ENCODE measurements at places on chromosomes 3 and 15.

DNA sequence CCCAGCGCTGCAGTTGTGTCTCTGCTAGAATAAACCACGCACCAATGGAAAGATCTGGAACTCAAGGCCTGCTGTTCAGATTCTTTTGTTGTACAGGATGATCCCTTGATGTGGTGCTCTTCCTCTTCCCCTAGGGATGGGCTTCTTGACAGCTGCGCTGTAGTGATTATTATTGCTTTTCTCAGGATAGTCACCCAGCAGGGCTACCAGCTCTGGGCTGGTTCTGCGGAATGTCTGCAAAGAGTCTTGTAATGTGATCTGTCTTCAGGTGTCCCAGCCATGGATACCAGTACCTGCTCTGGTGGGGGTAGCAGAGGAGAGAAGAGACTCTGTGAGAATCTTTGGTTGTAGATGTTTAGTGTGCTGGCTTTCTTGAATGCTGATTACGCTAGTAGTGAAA is 974.2 kb downstream of the NSUN3 start:
- no peak for DNase-seq

- no peak for DNase-seq
These were observed 44.6 kb upstream of the SATB1 start for GRCh38 chr3:18469775-18470174.

DNA sequence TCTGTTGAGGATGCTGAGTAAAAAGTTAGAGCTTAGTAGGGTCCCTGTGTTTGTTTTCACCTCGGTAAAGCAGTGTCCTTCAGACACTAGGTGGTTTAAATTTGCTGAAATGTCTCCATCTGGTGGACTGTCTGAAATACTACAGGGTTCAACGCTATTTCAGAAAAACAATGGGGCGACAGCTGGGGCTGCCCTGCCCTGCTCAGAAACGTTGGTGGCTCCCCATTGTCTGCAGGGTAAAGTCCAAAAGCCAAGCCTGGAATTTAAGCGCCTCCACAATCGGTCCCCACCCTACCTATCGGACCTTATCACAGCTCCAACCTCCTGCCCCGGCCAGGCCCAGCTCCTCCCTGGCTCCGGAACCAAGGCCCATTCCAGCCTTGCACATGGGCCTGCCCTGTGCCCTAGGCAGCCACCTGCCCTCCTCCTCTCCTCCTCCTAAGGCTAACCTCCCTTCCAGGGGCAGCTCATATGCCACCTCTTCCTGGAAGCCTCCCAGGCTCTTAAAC is 4.3 kb upstream of the TSEN2 start:
- DNase-seq = peak; percentile 66

DNA sequence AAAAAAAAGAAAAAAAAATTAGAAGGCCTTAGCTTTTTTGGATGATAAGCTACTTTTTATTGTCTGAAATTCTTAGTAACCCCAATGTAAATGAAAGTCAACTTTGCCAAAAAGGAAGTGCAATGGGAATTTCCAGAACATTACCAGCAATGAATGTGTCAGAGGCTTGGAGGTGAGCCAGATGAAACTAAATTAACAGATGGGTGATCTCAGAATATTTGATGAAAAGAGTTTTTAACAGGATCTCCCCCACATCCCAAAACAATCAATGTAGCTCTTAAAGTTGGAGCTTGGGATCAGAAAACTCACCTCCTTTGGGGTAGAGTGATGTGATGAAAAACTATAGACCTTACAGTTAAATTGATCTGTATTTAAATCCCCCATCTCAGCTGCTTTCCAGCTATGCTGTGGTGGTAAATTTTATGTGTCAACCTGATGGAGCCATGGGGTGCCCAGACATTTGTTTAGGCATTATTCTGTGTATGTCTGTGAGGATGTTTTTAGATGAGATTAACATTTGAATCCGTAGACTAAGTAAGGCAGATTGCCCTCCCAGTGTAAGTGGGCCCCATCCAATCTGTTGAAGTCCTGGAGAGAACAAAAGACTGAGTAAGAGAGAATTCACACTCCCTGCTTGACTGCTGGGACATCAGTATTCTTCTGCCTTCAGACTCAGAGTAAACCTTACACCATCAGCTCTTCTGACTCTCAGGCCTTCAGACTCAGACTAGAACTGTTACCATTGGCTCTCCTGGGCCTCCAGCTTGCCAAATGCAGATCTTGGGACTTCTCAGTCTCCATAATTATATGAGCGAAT is 84.3 kb upstream of the TNFSF10 start:
- no peak for DNase-seq

- DNase-seq = no peak
These were observed 363.6 kb downstream of the CHST2 start for GRCh38 chr3:143483214-143483613.

DNA sequence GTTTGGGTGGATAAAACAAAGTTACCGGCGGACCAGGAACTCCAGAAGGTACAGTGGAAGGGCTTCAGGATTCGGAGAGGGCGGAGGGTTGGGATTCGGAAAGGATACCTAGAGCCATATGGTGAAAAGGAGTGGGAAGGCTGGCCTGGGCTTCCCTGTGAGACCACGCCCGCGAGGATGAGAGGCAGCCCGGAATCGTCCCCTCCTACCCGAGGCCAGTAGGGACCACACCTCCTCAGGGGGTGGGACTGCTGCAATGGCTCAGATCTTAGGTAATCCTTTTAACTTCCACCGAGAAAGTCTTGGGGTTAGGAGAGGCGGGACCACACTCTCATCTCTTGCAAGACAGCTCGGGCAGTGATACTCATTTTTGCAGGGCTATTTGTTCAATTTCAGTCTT is 511.3 kb downstream of the OCA2 start:
- DNase-seq = no peak

- DNase-seq = no peak
These were observed 22.9 kb downstream of the RAB8B start for GRCh38 chr15:63212050-63213004.

GRCh38 chr3:197088370-197088769 is 58.8 kb upstream of the MELTF start:
- no peak for DNase-seq

GRCh38 chr3:131470377-131470776 is 32.4 kb downstream of the MRPL3 start:
- DNase-seq = no peak

GRCh38 chr3:196553551-196553950 is 14.8 kb downstream of the WDR53 start:
- DNase-seq = no peak

DNA sequence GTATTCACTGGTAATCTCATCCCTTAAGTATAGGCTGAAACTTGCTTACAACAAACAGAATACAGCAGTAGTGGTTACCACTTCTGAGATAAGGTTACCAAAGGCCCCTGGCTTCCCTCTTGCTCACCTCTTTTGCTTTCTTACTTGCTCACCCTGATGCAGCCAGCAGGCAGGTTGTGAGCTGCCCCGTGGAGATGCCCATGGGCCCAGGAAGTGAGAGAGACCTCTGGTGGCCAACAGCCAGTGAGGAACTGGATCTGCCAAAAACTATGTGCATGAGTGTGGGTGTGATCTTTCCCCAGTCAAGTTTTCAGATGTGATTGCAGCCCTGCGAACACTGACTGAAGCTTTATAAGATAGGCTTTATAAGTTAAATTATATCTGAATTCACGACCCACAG is 48.7 kb downstream of the NMNAT3 start:
- DNase-seq = no peak

DNA sequence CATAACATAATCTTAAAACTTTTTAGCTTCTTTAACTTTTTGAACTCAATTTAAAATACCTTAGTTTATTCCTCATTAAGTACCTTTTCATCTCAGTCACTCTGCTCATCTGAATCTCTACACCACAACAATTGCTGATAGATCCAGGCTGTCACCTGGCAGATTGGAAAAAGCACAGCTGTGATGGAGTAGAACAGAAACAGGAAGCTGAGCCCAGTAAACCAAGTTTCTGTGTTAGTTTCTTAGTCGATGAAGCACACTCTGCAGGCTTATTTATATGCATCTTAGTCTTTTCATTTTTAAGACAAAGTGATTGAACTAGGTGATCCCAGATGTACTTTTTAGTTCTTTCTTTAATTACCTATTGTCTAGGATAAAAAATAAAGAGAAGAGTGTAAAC is 1398.0 kb upstream of the ALCAM start:
- DNase-seq = no peak

DNA sequence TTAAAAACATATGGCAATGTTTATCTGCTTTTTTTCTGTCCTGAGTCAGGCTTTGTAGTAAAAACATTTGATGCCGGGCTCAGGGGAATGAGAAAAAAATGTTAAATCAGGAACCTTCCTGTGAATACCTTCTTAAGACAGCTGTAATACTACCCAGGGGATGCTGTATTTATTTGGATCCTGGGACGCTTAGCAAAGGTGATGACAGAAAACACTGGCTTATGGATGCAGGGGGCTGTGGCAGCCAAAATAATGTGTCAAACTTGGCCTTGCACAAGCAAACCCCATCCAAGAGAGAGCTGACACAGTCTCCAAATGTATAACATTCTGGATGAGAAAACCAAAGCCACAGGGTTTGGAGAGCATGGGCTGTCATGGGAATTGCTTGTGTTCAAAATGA is 438.2 kb upstream of the PROK2 start:
- DNase-seq = no peak

DNA sequence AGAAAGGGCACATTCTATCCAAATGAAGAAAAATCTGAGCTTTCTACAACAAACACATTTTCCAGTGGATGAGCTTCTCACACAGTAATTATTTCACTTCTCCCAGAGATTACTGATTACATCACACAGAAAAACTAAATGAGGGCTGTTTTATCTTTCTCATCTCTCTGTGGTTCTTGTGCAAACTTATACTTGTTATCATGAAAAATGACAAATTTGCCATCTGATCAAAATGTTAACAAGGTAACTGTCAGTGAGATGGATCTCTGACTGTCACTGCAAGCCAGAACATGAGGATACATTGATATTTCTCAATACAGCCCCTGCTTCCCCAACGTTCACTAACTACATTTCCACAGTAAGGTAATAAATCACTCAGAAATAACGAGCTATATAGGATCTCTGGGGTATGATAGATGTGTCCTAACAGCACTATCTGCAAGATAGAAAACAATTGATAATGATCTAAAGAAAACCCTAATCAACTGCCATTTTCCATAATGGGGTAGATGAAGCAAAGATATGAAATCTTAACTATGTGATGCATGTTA is 829.3 kb upstream of the CFAP20DC start:
- DNase-seq = no peak

GRCh38 chr15:31202953-31203352 is 101.4 kb upstream of the TRPM1 start:
- DNase-seq = no peak

DNA sequence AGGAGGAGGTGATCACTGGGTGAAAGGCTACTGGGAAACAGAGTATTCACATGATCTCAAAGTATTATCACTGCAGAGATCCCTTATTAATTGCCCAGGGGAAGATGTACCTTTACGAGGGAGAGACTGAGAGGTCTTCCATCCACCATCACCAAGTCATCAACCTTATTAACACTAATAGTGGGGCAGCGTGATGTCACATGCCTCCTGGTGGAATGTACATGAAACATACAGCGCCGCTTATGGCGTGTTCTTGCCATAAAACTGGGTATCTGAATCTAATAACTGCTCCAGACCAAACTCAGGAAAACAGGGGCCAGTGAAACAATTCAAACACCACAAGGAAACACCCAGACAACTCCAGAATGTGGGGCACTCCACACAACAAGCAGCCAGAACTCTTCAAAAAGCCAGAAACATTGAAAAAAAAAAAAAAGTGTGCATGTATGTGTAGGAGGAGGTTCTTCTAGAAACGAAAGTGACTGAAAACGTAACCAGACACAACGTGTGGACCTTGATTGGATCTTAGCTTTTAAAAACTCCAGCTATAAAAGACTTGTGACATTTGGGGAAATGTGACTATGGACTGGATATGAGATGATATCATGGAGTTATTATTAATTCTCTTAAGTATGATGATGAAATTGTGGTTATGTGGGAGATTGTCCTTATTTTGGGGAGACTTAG is 4.6 kb downstream of the STIMATE start:
- no peak for DNase-seq

DNA sequence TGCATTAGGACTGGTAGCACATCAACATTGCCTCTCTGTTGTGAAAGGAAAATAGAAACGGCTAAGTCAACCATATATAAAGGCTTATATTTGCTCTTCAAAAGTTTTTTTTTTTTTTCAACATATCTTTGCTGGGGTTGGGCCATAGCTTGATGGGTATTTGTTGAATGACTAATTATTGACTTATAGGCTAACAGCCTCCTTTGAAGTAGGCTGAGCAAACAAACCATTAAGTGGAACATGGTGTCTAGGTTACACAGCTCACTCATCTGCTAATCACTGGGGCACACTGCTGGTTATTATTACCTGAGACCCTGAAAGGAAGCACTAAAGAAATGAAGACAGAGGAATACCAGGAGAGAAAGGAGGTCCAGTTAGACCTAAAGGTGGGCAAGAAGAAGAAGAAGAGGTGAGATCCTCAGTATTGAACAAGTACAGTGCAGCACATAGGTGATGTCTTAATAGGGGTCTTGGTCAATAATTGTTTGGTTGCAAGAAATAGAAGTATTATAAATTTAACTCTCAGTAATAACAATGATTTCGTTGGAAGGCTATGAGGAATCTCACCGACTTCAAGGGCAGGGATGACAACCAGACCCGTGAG is 139.4 kb downstream of the RPLP1 start:
- DNase-seq = peak; percentile 88

- DNase-seq = no peak
These were observed 2.7 kb upstream of the ACTR8 start for GRCh38 chr3:53884623-53885022.

DNA sequence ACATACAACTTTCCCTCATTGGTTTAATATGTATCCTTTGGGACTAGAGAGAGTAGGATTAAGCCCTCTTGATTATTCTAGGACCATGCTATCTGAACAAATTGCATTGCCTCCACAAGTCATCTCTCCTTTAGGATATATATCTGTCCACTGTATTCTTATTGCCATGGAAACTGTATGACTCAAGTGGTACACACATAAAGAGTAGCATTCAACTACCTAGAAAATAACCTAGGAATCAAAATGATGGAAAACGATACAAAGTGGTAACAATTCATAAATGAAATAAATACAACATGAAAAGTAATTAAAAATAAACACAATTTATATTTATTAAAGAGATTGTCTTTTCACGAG is 212.1 kb upstream of the P2RY1 start:
- DNase-seq = no peak

DNA sequence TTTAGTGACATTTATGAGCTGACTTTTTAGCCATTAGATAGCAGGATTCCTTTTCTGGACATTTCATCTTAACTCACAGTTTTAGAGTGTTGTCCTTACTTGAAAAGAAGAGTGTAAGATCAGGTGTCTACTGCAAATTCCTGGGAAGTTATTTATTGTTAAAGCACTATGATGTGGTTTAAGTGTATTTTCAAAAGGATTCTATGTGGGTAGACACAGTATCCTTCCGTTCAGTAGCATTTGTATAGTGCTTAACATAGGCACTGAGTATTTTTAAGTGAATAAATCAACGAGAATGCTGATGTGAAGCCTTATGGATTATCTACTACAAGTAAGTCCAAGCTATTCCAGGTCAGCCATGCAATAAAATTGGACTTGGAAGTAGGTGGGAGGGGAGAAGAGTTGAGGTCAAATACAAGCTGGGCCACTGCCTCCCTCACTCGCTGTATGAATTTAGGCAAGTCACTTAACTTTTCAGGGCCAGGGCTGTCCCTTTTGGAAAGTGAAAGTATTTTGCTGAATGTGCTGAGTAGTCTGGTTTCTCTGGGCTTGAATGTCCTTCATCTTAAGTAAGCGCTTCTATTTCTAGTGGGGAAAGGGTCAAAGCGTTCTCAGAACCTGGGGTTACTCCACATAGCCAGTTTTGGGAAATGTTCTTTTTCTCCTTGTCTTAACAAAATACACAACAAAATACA is 48.6 kb downstream of the GAP43 start:
- DNase-seq = no peak
